T-helper 17 cell (primary cell): ENCODE measurements at places on chromosomes 7 and 10.

GRCh38 chr10:3785851-3786271 lies 852 bp upstream of the KLF6 start:
- no peak for DNase-seq

GRCh38 chr10:88647061-88647615 lies 17.1 kb upstream of the LIPF start:
- no peak for DNase-seq

DNA sequence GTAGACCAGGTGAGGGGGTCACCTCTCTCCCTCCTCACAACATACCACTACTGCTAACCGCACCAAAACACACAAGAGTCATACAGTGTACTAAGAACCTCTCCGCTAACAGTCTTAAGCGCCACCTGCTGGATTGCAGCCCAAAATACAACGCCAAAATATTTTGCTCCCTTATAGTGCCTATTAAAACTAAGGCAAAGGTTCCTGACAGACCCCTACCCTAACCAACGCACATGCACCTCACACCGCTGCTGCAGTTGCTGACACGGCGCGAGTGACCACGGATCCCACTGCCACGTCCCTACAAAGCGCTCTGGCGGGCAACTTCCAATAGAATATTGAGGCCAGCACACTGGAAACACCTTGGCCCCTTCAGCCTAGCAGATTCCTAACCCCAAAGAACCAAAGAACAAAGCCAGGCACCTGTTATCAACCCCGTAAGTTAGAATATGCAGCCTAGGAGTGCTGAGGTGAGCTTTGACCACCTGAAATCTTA lies 563.6 kb upstream of the SEMA3D start:
- DNase-seq: no peak

DNA sequence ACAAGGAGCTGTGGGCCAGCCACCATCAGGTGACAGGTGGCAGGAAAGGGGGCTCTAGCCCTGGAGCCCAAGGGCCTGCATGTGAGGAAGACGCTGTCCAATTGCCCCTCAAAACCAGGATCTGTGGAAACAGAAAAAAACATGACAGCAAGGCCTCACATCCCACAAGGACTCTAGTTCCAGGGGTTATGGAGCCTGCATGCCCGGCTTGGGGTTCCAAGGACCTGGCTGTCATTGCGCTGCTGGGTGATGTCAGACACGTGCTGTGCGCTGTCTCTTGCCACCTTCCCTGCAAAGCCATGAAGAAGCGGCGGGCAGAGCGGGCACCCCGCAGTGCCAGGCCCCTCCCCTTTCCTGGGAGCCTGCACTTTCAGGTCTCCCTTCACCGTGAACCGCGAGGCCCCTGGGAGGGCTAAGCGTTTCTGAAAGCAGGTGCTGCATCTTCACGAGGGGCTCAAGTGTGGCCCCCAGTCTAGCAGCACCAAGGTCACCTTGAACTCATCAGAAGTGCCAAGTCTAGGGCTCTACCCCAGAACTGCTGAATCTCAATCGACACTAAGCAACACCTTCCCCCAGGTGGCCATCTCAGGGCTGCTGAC lies 15.1 kb upstream of the CRYGN start:
- DNase-seq: no peak

- no peak for DNase-seq
Observed at GRCh38 chr7:79292834-79293233, 160.6 kb downstream of the MAGI2 start.

DNA sequence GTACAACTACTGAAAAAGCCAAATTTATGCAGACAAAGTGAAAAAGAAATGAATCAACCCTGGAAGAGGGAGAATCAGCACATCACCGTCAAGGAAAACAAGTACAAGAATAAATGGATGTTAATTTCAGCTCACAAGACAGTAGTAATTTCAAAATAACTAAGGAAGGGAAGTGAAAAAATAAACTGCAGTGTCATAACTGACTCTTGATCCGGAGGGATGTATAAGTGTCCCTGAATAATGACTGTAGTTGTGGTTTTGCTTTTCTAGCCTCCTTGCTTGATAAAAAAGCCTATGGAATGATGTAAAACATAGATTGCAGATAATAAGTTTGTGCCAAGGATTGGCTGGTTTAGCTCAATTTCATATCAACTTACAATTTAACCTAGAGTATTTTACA lies 721.1 kb upstream of the C7orf33 start:
- DNase-seq: no peak

- DNase-seq: no peak
Observed at GRCh38 chr7:112400141-112400540, 50.1 kb upstream of the IFRD1 start.

- DNase-seq: no peak
Observed at GRCh38 chr10:35511647-35512046, 93.5 kb upstream of the GJD4 start.

- no peak for DNase-seq
Observed at GRCh38 chr7:26153823-26154783, 2.1 kb downstream of the NFE2L3 start.

- no peak for DNase-seq
Observed at GRCh38 chr10:61130366-61130765, 186.4 kb upstream of the RHOBTB1 start.

DNA sequence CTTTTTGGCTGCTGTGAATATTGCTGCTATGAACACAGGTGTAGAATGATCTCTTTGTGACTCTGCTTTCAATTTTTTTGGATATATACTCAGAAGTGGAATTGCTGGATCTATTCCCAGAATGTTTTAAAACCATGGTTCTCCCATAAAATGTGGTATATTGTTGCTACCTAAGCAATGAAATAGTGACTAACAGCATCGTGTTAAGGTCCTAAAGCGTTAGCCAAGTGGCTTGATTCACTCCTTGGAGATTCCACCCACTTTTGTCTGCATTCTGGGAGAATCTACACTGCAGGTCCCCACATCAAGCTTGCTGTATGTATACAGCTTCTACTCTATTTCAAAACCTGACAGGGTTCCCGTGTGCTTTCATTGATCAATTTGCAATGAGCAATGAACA lies 105.6 kb downstream of the CDK6 start:
- DNase-seq: no peak

- no peak for DNase-seq
Observed at GRCh38 chr7:142168746-142169145, 57.2 kb downstream of the MGAM2 start.

GRCh38 chr10:34710391-34710751 lies 104.7 kb downstream of the PARD3 start:
- DNase-seq: no peak

DNA sequence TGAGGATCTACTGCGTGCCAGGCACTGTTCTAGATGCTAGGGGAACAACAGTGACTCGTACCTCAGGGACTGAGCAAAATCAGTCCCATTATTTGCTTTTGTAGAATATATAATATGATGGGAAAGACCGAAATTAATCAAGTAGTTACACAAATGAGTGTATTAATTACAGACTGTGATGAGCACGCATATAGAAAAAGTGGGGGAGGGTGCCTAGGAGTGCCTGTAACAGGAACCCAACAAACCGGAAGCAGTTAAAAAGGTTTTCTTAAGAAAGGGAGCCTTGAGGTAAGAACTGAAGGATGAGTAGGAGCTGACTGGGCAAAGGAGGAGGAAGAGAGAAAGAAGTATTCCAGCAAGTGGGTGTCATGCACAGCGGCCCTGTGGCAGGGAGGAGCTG lies 28.2 kb upstream of the IL6 start:
- DNase-seq: no peak
